Inflammatory macrophage (primary cell): ENCODE measurements at places on chromosomes 11 and 22.

GRCh38 chr11:65095427-65095826, 587 bp upstream of the VPS51 start:
- no peak for DNase-seq

GRCh38 chr11:40445391-40445790, 1014.1 kb downstream of the LRRC4C start:
- DNase-seq: no peak

- DNase-seq: no peak
Measured at GRCh38 chr11:33936725-33937604, 45.1 kb upstream of the LMO2 start.

DNA sequence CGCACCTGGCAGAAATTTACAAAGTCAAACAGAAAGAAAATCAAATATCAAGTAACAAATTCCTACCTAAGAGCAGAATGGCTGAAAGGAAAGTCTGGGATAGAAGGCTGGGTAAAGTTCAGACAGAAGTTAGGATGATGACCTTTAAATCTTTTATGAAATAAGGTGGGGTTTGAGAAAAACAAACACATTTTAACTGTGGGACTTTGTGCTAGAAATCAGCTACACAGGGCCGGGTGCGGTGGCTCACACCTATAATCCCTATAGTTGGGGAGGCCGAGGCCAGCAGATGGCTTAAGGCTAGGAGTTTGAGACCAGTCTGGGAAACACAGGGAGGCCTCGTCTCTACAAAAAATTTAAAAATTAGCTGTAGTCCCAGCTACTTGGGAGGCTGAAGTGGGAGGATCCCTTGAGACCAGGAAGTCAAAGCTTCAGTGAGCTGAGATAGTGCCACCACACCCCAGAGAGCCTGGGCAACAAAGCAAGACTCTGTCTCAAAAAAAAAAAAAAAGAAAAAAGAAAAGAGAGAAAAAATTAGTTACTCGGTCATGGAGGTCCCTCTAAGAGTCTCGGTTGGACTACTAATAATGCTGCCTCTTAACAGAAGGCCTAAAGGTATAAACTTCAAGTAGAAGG, 119.7 kb upstream of the BID start:
- DNase-seq: no peak

GRCh38 chr22:17143826-17144225, 15.3 kb downstream of the HDHD5 start:
- DNase-seq: no peak

DNA sequence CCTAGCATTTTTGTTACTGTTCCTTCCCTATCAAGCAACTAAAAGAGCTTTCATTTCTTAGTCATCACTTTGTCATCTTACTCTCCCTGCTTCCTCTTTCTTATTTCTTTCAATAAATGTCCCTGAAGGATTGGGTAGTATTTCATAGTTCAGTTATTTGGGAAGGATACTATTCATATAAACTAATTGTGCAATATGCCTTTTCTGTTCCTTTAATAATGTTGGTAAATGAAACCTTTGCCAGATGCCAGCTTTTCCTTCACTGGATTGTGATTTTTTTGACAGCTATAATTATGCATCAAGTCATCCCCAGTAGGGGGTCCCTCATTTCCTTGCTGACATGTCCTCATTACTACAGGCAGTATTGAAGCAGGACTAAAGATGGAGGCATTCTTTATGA, 101.7 kb downstream of the ATM start:
- no peak for DNase-seq

GRCh38 chr11:111644922-111645321, 42.7 kb downstream of the SIK2 start:
- DNase-seq: no peak

DNA sequence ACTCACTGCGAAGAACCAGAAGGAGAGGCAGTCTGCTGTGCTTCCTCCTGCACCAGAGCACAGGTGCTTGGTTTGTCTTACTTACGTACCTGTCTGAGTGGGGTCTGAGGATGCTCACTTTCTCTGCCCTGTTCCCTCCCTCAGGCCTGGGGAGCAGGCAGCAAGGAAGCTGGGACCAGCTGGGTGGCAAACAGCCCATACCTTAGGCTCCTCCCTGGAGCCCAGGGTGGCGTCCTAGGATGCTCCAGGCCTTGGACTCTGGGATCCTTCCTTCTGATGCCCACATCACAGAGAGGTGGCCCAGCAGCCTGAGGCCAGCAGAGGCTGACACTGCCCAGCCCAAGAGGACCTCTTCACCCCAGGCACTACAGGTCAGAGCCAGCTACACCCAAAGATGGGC, 593.2 kb downstream of the BRD1 start:
- no peak for DNase-seq

DNA sequence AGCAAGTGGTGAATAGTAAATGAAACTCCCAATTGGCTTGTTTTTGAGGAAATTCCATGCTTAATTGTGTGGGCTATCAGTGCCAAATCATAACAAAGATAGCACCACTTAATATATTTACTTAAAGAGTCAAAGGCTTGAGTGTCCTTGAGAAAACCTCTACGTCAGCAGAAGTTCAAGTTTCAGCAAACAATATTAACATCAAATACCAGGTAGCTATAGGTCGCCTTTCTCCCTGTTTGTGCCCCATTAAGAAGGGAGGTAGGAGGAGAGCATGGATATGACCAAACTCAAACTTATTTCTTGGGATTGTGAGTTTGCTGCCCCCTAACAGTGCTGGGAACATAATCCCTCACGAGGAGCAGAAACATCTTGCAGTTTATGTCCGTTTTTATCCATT, 105.6 kb upstream of the SYN3 start:
- DNase-seq: no peak

DNA sequence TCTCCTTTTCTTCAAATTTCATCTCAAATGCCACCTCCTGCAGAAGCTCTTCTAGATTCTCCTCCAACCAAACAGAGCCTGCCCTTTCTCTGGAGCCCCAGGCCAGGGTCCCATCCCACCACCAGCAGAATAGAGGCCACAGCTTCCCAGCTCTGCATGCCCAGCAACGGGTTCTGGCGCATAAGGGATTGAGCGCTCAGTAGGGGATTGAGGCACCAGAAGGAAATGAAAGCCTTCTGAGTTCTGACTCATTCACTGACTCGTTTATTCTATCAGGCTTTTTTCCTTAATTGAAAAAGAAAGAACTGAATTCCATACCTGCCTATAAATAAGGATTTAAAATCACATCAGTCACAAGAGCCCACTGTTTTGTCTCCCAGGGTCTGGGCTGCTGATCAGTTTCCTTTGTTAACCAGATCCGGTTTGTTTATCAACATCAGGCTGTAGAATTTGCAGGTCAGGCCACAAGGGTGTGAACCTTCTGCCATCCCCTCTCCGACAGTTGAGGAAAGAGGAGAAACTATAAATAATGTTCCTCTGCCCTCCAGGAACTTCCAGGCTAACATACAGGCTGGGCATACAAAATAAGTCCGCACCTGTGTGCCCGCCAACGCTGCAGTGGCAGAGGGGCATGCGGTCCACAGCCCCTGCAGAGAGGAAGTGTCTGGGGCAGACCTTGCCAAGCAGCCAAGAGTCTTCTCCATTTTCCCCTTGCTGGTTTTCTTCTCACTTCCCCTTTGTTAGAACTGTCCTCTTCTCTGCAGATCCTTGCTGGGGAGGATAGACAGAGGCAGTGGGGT, 63.5 kb upstream of the PRDM11 start:
- peak; percentile 46 for DNase-seq

GRCh38 chr11:45907911-45908370, 870 bp upstream of the FREY1 start:
- no peak for DNase-seq

GRCh38 chr22:44926491-44927415, 83.1 kb downstream of the PHF21B start:
- no peak for DNase-seq

DNA sequence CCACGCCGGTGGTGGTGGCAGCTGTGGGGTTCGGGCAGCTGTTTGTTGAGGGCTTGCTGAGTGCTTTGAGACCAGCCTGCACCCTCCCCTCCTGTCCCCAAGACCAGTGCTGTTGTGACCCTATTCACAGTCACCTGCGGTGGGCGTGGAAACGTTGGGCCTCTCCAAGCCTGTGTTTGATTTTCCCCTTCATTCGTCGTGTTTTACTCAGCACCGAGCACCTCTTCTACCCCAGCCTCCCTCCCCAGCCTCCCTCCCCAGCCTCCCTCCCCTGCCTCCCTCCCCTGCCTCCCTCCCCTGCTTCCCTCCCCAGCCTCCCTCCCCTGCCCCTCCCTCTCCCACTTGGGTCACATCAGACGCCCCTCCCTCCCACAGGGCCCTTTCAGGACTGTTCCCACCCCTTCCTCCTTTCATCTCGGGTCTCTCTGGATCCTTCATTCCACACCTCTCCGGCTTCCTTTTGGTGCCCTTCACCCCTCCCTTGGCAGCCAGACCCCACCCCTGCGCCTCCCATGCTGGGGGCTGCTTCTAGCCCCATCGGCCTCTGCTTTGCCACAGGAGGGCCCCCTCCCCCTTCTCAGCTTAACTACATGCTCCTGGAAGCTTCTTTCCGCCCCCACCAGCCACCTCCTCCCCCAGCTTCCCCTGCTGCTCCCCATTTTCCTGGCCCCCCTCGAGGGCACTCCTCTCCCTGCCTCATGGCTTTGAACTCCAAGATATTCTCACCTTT, 14.8 kb downstream of the FRMD8 start:
- DNase-seq: no peak

DNA sequence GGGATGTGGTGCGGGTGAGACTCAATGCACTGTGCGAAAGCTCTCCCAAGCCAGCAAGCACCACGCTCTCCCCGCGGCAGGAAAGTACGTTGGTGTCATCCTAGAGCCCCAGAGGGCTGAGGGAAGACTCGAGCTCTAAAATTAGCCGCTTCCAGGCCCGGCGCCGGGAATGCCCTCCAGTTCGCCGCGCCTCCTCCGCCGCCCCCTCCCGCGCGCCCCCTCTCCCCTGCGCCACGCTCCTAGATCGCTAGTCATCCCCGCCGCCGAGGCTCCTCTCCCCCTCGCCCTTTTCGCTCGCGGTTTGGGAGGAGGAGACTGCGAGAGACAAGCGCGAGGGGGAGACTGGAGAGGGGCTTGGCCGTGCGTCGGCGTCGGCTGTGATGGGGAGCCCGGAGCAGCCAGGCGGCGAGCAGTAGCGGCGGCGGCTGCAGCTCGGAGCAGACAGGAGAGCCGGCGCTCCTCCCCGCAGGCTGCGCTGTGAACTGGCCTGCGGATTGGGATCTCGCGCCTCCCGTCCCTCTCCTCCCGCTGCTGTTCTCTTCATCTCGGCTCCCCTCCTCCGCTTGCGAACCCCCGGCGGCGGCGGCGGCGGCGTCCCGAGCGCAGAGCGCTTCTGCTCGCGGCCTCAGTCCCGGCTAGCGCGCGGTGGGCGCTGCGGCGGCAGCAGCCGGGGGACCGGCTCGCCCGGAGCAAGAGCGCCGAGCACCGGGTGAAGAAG, at the start of gene FAT3:
FAT3 (plus strand) TSS at position 412 of the 718 bp plus-strand sequence. CDS start 127,295 bp downstream, outside the sequence.
- DNase-seq: no peak

GRCh38 chr11:68821670-68822069, 20.0 kb downstream of the CPT1A start:
- no peak for DNase-seq

DNA sequence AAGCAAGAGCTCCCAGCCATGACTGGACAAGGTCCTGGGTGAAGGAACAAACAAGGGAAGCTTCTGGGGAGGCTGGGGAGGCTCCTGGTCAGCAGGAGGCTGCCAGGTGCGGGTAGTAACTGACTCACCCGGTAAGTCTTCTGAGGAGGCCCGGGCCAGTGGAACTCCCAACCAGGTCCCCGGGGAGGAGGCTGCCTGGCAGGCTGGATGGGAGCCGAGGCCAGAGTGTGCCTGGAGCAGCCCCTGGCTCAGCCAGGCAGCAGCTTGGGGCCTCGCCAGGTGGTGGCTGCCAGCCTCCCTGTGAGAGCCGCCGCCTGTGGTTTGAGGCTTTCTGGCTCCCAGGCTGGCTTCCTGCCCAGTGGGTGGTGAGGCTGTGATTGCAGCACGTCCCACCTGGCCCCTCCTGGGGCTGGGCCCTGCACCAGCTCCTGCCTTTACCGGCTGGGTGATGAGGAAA, 46.2 kb downstream of the IGF2 start:
- no peak for DNase-seq

GRCh38 chr11:65487467-65488272, 11.2 kb upstream of the MALAT1 start:
- peak; percentile 95 for DNase-seq

DNA sequence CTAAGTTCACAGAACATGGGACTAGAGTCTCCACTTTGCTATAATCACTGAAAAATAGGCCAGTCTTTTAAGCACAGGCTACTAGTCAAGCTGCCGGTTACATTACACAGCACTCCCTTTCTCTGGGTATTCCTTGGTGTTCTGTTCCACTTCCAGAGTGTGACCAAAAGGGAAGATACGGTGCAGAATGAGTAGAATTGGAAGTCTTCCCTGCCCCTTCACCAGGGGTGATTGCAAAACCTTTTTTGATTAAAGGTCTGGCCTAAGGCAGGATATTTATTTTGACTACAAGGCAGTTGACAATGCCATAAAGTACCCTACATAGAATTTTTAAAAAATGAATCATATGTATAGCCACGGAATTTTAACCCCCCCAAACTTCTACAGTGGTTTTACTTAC, 59.6 kb upstream of the ADORA2A start:
- DNase-seq: no peak

- peak; percentile 20 for DNase-seq
Measured at GRCh38 chr11:78149646-78150045, 10.2 kb upstream of the ALG8 start.

DNA sequence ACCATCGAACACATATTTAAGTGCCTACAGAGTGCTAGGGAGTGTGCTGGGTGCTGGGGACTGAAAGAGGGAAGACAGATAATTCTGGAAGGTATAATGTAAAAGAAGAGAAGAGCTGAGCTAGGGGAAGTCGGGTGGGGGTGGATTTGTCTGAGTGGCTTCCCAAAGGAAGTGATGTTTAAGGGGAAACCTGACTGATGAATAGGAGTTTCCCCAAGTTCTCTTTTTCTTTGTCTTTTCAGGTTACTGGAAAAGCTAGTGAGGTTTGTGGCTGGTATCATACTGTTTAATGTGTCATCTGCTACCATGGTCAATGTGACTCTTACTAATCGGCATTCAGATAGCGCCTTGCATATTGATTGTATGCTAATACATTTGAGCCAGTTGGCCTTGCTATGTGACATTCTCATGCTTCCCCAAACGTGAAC, 151.6 kb upstream of the MTMR2 start:
- peak; percentile 31 for DNase-seq

- no peak for DNase-seq
Measured at GRCh38 chr11:93870616-93871015, 20.2 kb upstream of the VSTM5 start.

DNA sequence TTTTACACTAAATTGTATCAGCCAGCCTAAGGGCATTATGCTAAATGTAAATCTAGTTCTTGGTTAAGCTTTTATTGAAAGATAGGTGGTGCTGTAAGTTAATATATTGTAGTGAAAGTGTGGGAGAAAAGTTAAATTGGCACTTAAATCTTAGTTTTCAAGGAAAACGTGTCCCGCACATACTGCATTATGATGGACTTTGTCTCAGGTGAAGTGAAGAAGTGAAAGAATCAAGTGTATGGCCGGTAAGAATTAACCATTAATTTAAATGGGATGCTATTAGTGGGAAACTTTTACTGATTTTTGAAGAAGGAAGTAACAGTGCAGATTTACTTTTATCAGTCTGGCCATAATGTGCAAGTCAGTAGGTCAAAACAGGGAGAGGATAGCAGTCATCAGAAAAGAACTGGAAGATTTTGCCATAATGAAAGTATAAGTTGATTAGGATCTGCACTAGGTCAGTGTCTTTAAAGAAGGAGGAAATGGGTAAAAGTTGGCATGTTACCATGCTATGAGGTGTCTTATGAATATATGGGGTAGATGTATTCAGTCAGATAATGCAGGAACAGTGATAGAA, 81.6 kb downstream of the PDHX start:
- DNase-seq: peak; percentile 17
